Hematopoietic multipotent progenitor cell (in vitro differentiated cells): ENCODE measurements at places on chromosomes 1 and 21.

GRCh38 chr1:162688931-162689330 is 56.7 kb downstream of the DDR2 start:
- no peak for DNase-seq

DNA sequence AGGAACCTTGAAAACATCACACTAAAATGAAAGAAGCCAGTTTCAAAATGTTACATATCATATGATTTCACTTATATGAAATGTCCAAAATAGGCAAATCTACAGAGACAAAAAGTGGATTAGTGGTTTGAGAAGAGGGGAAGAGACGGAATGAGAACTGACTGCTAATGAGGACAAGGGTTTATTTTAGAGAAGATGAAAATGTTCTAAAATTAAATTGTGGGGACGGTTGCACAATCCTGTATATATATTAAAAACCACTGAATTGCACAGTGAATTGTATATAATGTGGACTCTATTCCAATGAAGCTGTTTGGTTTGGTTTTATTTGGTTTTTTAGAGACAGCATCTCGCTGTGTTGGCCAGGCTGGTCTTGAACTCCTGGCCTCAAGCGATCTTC is 35.6 kb downstream of the PRPF38A start:
- no peak for DNase-seq

DNA sequence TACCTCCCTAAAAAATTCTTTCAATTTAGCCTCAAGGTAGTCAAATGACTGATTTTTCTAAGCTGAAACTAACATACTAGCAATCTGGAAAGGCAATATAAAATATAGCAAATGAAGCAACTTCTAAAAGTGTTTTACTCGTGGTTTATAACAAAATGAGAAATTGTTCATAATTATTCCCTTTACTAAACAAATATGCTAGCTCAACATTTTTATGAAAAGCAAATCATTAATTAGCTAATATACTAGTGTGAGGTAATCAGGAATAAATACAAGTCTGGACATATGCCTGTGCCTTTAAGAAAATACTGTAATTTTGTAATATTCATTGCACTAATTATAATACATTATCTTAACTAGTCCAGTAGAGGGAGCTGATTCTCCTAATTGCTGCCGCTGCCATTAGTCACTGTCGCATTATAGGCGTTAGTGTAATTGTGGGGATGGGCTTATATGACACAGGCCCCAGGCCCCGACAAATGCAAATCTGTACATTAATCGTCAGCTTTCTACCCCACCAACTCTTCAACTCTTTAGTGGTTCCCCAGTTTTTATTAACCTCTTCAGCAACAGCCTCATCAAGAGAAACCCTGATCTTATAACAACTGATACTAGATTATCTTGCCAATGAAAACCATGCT is 160.9 kb downstream of the GABPA start:
- DNase-seq, result peak; percentile 40

- no peak for DNase-seq
Measured at GRCh38 chr1:246106342-246106763, 400.7 kb downstream of the SMYD3 start.

DNA sequence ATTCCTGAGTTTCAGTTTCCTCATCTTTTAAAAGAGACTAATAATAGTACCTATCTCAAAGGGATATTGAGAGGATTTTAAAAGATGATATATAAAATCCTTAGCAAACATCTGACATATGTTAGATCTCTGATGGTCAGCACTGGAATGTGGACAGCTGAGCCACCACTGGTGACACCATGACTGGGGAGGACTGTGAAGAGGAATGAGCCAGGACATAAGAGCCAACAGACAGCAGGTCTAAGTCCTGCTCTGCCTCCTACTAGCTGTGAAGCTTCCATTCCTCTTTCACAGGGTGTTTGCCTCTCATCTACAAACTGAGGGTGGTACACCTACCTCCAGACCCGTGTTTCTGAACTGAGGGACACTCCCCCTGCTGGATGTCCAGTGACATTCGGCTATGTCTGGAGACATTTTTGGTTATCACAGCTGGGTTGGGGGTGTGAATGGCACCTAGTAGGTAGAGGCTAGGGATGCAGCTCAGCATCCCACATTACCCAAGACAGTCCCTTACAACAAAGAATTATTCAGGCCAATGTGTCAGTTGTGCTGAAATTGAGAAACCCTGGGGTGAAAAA is 109.1 kb upstream of the OLIG2 start:
- DNase-seq, result peak; percentile 13

GRCh38 chr21:24852610-24853195 is 754.6 kb downstream of the MRPL39 start:
- DNase-seq, result no peak

- no peak for DNase-seq
Measured at GRCh38 chr1:65846866-65847265, 54.2 kb downstream of the PDE4B start.

GRCh38 chr1:150763018-150763417 is 2.6 kb downstream of the CTSS start:
- DNase-seq, result no peak

GRCh38 chr1:40848530-40849189 is 13.5 kb downstream of the CITED4 start:
- DNase-seq, result peak; percentile 12

DNA sequence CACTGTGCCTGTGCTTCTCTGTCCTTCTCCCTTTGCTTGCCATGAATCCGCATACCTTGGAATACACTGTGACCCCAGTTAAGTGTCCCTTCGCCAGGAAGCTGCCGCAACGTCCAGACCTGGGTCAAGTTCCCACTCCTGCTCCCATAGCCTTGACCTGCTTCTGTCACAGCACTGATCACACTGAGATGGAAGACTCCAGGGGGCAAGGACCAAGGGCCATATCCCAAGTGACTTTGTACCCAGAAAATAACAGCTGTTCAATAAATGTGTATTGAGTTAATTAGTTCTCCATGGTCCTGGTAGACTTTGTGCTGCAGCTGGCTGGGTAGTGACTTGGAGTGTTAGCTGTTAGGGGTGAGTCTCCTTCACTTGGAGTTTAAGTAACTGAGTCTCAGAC is 25.8 kb downstream of the SLC5A9 start:
- DNase-seq, result no peak

- no peak for DNase-seq
Measured at GRCh38 chr1:210239349-210240111, 6.9 kb downstream of the SERTAD4 start.

DNA sequence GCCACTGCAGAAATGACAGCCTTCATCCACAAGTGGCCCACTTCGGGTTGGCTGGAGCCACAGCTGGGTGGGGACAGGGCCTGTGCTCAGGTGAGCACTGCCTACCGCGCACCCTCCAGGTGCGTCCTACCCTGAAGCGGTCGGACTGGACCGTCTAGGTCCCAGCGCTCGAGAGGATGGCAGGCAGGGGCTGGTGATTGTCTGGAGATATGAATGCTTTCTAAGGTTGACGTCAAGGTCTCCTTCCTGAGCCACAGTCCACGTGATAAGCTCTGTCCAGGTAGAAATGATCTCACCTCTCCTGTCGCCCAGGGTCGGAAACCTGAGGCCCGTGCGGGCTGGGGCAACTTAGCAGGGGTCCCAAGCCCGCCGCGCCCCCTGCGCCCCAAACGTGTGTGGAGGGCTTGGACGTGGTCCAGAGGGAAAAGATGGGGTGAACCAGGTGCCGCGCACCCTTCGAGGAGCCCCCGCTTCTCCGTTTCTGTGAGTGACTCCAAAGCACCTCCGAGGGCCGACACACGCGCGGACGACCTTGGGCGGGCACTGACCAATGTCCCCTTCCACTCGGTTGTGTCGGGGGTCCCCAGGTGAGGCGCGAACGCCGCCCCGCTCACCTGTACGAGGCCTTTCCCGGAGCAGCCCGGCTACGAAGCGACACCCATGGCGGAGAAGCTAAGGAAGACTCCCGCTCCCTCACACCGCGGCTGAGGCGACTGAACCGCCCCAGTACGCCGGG is 853 bp upstream of the DOP1B start:
- no peak for DNase-seq

- no peak for DNase-seq
Measured at GRCh38 chr21:44381874-44382273, 28.5 kb downstream of the TRPM2 start.

GRCh38 chr21:46634966-46635323 is 529 bp upstream of the PRMT2 start:
- no peak for DNase-seq

- no peak for DNase-seq
Measured at GRCh38 chr1:180542838-180543145, 16.0 kb upstream of the OVAAL start.

DNA sequence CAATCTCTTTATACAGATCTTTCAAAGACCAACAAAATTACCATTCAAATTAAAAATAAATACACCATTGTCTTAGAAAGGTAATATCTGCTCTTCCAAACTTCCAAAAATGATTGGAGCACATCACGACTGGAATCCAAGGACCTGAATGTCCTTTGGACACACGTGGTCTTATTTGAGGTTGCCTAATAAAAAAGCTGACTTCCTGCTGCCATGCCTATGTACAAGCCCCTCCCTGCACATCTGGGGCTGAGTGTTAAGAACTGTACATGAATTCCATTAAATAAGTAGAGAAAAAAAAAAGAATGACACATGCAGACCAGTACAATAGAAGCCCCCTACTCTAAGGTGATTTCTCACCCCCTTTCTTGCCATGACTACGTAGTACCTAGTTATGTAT is 73.6 kb downstream of the SUSD4 start:
- DNase-seq, result no peak

- DNase-seq, result no peak
Measured at GRCh38 chr1:56545711-56546110, 33.7 kb downstream of the PLPP3 start.

DNA sequence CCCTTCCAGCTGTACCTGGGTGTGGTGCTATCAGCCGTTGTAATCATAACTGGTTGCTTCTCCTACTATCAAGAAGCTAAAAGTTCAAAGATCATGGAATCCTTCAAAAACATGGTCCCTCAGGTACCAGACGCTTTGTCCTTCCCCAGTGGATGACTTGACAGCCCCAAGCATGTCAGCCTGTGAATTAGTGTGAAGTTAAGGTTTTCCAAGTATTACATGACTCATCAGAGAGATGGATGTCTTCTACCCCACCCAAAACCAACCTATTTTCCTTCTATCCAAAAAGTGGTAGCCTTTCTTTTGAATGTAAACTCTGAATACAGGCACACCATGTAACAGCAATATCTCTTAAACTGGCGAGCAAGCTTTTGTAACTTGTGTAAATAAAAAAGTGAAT is 15.1 kb downstream of the ATP1A1 start:
- DNase-seq, result no peak

- DNase-seq, result no peak
Measured at GRCh38 chr1:33903210-33903589, 39.3 kb downstream of the HMGB4 start.

- no peak for DNase-seq
Measured at GRCh38 chr21:28207436-28208173, 785.1 kb downstream of the LTN1 start.

- no peak for DNase-seq
Measured at GRCh38 chr1:13666317-13666716, 33.7 kb upstream of the PRDM2 start.

- no peak for DNase-seq
Measured at GRCh38 chr1:9846611-9847171, 22.9 kb upstream of the CLSTN1 start.

- no peak for DNase-seq
Measured at GRCh38 chr1:21880619-21880970, 56.5 kb downstream of the HSPG2 start.

GRCh38 chr1:221712198-221712684 is 29.6 kb downstream of the DUSP10 start:
- peak; percentile 83 for DNase-seq

GRCh38 chr1:181482521-181483284 is 614 bp upstream of the CACNA1E start:
- DNase-seq, result peak; percentile 11

GRCh38 chr1:116667575-116668105 is at the start of gene IGSF3:
Gene IGSF3, minus strand, starts transcription at chr1:116667733. Its CDS starts 1,407 bp downstream, at chr1:116666326.
- peak; percentile 48 for DNase-seq

DNA sequence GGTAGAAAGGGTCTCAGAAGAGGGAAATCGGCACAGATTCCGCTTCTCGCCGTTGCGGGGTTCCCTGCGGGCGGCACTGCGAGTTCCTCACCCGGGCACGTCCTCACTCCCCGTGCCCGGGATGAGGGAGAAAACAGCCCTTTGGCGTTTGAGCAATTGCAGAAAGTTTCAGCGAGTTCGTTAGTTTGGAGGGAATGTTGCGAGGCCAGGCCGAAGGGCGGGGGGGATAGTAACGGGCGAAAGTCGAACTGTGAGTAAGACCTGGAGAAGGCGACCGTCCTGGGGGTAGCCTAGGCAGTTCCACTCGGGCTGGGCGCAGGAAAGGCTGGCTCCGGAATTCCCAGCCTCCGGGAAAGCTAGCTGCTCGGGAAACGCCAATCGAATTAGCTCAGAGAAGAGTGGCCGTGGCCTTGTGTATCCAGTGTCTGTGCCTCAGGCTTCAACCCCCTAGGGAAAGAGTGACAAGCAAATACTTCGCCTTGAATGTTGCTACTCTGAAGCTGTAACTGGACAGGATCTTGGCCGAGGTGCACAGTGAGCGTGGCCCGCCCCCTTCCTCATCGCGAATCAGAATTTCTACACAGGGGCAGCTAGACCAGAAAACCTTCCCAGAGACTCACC is 787 bp downstream of the PTGFR start:
- DNase-seq, result no peak

GRCh38 chr1:22555371-22555656 is 8.0 kb upstream of the EPHA8 start:
- DNase-seq, result no peak

DNA sequence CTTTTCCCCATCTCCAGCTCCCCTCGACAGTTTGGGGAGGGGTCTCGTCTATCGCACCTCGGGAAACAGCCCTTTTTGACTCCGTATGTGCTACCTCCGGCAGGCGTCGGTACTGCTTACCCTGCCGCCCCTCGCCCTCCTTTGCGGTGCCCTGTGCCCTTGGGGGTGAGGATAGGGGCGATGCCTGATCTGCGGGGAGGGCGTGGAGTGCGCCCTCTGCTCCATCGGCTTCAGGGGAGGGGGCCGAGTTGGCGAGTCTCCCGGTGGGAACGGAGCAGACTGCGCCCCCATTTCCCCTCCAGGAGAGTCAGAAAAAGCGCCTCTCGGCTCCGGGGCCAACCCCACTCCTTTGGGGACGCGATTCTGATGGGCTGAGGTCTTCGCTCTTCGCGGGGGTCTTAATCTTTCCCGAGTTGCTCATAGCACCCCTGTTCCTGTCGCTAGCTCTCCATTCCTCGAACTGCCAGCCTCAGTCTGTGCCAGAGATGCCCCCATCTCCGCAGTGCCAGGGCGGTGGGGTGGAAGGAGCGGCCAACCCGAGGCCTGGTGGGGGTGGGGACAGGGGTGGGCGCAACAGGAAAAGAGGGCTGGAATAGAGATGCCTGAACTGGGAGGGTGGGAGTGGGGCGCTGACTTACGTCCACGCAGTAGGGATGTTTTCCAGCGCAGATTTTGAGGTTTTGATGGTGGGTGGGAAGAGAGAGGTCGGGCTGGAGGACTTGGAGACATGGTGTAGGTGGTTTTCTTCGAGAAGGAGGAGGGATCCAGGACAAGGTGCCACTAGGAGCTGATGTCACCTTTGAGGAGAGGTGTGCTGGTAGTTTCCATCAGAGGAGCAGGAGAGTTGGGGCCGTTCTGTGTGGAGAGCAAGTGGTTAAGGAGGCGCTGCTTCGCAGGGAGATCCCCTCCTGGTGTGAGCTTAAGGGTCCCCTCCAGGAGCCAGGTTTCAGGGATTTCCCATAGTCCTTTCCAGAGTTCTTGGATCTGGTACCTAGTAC is 674 bp downstream of the PPFIA4 start:
- no peak for DNase-seq

- no peak for DNase-seq
Measured at GRCh38 chr1:202873026-202873425, 15.9 kb downstream of the RABIF start.
